T-cell (primary cell): ENCODE measurements at places on chromosomes 4 and X.

GRCh38 chr4:176549161-176549865, 229.5 kb downstream of the SPCS3 start:
- no peak for DNase-seq

- no peak for DNase-seq
Observed at GRCh38 chr4:17770845-17771244, 10.6 kb downstream of the FAM184B start.

- DNase-seq, result no peak
Observed at GRCh38 chr4:159206427-159206871, 103.6 kb downstream of the RAPGEF2 start.

- DNase-seq, result no peak
Observed at GRCh38 chrX:2572740-2573139, 72.0 kb upstream of the DHRSX start.

DNA sequence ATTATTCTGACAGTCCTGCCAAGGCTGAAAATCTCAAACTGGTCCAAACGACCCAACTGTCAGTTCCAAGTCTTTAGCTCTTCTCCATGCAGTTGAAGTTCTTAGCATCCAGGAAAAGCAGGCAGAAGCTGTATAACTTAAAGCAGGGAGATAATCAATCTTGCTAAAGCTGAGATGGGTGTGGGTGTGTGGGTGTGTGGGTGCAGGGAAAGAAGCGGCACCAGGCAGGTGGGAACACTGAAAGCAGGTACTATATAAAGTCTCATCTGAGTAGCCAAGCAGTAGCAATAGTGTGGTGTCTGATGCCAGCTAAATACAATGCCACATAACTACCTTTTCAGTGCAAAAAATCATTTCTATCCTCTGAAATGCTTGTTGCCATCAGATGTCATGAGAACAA, 69.7 kb upstream of the EGFL6 start:
- no peak for DNase-seq

GRCh38 chrX:55169782-55170181, 50.4 kb upstream of the PAGE5 start:
- no peak for DNase-seq

DNA sequence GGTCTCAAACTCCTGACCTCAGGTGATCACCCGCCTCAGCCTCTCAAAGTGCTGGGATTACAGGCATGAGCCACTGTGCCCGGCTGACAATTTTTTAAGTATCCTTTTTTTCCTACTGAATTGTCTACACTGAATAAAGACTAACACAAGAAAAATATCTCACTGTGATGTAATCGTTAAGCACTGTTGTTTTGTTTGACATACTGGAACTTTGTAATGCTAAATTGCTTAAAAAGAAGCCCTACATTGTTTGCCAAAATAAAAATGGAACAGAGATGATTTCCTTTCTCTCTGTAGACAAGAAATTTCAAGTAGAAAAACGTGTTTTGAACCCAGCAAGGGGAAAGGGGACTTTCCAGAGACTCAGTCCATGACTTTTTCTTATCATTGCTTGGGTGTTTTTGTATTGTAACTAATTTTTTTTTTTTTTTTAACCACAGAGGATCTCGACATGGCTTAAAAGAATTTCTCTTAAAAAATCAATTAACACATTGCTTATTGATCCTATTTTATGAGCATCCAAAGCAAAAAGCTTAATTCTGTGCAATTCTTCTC, 74.9 kb downstream of the TMEM156 start:
- DNase-seq, result no peak

DNA sequence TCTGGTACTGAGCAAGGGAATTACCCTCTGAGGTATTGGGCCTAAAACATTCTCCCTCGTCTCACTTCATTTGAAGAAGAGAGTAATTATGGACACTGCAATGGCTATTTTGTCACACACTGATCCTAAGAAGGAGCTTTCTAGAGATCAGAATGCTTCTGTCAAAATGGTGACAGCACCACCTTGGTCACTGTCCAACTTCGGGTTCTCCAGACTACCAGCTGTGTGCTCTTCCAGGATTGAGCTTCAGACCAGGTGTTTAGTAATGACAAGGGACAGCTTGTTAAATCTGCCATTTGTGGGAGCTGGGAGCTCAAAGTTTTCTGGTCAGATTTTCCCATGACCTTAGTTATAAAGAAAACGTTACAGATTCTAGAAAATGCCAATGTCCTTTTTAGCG, 105.4 kb downstream of the POLA1 start:
- no peak for DNase-seq

- no peak for DNase-seq
Observed at GRCh38 chr4:7703688-7704087, 236.0 kb downstream of the AFAP1 start.
